ENCODE measurements at places on chromosomes 1 and 21.

DNA sequence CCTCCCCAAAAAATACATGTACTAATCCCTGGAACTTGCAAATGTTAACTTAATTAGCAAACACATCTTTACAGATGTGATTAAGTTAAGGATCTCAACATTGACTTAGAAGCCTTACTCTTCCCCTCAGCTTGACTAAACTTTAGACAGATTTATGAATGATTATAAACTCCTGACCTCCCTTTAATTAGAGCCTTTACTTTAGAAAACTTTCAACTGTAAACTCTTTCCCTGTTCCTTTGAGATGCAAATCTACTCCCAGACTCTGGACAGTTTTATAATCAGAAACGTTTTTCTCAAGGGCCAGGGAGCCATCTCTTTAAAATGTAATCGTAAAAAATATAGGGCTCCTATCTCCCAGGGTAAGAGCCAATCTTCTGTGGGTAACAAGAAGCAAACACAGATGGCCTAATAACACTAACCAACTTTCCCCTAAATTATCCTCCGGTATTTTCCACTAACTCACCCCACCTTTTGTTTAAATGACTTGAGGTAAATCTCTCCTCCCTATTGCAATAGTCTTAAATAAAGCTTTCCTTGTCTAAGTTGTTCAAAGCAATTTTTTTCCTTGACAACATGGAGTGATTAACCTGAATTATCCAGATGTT is 284.1 kb downstream of the BRINP3 start:
- DNase-seq: no peak

- no peak for DNase-seq
Measured at GRCh38 chr1:36208978-36209703, 15.1 kb upstream of the THRAP3 start.

- no peak for DNase-seq
Measured at GRCh38 chr1:199956005-199956404, 71.5 kb upstream of the NR5A2 start.

GRCh38 chr1:70997793-70998192 is 49.8 kb downstream of the PTGER3 start:
- no peak for DNase-seq

DNA sequence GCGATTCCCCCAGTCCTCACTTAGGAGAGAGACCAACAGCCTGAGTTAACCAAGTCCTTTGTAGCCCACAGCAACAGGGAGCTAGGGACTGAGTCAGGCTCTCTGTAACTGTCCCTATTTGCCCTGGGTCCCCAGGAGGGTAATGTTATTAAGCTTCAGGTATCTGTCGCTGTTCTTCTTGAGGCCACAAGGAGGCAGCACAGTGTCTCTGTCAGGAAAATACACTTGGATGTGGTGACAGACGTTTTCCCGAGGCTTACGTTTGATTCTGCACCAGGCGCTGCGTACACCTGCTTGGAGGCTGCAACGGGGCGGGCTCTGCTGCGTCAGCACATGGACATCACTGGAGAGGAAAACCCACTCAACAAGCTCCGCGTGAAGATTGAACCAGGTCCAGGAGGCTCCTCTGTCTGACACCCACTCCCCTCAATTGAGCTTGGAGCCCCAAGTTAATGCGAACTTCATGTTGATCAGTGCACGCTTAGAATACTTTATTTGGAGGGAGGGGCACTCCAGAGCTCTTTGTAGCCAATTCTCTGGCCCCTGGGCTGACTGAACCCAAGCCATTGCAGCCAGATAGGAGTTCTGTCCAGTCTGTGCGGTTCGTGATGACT is 10.7 kb upstream of the ELF3 start:
- DNase-seq: no peak

GRCh38 chr1:23593556-23594148 is 34.4 kb upstream of the ID3 start:
- no peak for DNase-seq

- DNase-seq: no peak
Measured at GRCh38 chr1:2314273-2314802, 77.0 kb downstream of the MORN1 start.

DNA sequence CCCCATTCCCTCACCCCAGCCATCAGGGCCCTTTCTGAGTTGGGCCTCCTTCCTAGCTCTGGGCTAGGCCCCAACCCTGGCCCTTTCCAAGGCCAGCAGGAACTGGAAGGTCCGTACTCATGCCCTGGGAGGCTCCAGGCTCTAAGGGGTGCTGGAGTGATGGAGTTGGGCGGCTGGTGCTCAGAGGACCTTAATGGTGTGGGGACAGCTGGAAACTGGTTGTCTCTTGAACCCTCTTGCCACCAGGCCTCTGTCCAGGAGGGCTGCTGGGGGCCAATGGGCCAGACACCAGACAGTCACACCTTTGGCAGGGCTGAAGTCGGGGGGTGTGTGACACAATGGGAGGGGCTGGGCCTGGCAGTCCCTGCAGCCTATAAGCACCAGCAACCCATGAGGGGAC is 9.2 kb upstream of the PADI1 start:
- DNase-seq: no peak

DNA sequence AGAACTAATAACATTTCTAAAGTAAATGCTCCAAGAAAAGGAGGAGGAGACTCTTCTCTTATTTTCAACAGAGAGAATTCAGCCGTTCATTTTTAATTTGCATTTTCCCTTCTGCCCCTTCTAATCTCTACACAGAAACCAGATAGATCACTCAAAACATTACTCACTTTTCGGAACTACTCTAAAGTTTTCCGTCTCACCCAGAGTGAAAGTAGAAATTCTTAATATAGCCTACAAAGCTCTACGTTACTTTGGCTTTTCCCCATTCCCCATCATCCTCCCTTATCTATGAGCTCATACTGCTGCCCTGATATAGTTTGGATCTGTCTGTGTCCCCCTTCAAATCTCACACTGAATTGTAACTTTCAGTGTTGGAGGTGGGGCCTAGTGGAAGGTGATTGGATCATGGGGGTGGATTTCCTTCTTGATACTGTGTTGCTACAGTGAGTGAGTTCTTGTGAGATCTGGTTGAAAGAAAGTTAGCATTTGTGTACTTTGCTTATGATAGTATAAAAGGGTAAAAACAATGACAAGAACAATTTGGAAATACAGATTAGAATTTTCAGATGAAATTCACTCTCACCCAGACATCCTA is 188.2 kb downstream of the AMY1C start:
- DNase-seq: no peak

GRCh38 chr1:239253032-239253431 is 133.3 kb upstream of the CHRM3 start:
- no peak for DNase-seq

GRCh38 chr1:208165659-208166058 is 78.5 kb downstream of the PLXNA2 start:
- no peak for DNase-seq
